ENCODE measurements at places on chromosomes 5 and 9. TPM values are rescaled to one million over a fixed set of nuclear protein-coding genes. Genes with fewer than 3 reads are reported as not detected.

The IL5 gene
- not detected for total RNA-seq

The SLC4A9 gene
- total RNA-seq = 0.31 TPM

The MARVELD2 gene
- 56.0 TPM for total RNA-seq

The SLC34A3 gene
- not detected for total RNA-seq

The FGF18 gene
- 0.43 TPM for total RNA-seq

The ANKH gene
- total RNA-seq = 156 TPM

The INSL4 gene
- not detected for total RNA-seq

The SARDH gene
- 0.40 TPM for total RNA-seq

DNA sequence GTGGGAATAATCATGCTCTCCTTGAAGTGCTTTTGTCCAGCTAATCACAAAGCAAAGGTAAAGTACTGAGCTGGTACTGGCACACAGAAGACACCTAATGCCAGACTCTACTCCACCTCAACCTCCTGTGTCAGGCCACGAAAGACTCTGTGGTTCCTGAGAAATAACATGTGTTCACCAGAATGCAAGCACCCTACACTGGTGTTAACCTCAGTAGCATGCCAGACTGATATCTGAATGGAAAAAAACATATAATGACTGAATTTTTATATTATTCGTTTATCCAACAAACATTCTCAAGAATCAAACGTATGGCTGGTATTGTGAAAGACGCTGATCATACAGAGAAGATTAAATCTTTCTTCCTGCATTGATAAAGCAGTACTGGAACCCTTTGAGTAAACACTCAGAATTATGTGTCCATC is 97.1 kb upstream of the IFNE start:
- no peak for DNase-seq

DNA sequence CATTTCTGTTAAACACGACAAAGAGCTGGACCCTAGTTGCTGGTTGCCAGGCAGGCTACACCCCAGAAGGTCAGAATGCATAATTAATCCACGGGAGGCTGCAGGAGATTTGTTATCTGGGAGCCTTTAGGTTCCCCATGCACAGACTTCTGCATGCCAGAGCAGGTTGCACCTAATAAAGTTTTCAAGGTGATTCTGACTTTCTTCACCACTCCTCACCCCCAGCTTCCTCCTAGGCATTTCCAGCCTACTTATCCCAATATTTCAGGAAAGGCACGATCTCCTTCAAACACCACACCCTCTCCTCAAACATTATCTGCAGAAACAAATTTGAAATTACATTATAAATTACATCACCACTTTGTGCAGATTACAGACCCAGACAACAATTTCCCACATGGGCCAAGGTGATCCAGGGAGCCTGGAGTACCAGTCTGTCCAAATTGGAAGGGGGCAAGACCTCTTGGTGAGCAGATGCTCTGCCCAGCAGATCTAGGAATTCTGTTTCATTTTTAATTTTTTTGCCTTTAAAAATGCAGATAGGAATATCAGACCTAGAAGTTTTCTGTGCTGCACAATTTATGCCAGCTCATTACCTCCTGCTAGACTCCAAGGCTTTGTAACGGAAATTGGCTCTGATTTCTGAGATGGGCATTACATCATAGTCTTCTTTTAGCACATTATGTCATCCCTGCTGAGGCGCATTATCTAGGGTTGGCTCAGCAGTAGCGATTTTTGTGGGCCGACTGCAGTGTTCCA is 363.4 kb upstream of the SLC30A5 start:
- no peak for DNase-seq

GRCh38 chr5:35821513-35821912 is 35.2 kb upstream of the IL7R start:
- no peak for DNase-seq

- no peak for DNase-seq
These were observed 377.1 kb downstream of the SPOCK1 start for GRCh38 chr5:137122075-137122474.

DNA sequence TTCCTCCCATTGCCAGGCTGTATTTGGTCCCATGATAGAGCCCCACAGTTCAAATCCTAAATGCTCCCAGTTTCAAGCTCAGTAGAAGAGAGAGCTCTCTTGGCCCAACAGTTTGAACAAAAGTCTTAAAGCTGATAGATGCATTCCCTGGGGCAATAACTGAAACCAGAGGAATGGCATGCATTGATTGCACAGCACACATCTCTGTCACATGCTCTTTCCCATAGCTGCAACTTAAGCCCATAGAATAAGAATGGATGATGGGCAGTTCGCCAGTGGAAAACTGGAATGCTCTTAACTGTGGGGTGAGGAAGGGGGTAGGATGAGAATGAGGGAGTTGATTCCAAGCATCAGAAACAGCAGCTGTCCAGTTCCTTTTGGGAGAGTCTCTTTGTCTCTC is 1942.4 kb upstream of the WWC1 start:
- no peak for DNase-seq

DNA sequence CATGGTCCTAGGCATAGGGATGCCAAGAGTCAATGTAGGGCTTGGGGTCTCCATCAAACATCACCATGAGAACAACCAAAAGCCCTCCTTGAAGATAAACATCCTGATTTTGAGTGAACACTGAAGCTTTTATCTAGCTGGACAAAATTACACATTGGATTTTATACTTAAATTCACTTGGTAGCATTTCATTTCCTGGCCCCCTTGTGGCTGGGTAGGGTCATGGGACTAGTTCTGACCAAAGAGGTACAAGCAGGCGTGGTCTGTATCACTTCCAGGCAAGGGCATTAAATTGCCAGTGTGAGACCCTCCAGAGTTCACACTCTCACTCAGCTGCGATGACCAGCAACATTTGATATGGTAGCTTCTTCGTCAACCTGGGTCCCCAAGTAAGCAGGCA is 320.3 kb downstream of the ACTL7B start:
- peak; percentile 30 for DNase-seq

DNA sequence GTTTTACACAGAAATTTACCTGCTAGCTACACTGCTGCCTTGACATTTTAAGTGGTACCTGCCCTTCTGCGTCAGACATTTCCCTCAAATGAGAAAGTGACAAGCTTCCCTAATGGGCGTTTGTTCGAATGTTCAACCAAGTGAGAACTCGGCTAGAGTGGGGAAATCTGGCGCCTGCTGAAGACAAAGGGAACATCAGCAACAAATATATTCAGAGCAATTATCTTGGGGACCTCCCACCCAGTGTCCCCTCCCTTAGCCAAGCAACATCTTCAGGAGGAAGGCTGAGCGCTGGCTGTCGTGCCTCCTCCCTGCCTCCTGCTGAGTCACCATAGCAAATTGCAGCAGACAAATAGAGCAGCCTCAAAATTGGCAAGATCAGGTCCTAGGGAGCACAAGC is 57.1 kb downstream of the MFAP3 start:
- DNase-seq = no peak

- no peak for DNase-seq
These were observed 180.7 kb downstream of the AP3B1 start for GRCh38 chr5:78113689-78114264.

DNA sequence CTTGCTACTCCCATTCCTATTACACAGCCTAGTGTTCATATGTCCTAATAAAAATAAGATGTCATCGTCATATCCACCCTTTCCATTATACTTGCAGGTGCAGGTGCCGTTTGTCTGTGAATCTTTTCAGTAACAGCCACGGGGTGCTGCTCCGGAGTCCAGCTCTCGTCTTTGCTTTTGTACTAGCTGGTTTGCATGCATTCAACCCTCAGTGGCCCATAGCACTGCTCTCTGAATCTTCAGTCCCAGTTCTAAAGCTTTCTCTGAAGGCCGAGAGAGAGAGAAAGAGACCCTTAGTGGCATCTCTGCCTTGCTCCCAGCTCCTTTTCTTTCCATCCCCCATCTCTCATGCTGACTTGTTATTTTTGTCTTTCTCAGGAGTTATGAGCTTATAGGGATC is 468.5 kb downstream of the TMEM232 start:
- no peak for DNase-seq

DNA sequence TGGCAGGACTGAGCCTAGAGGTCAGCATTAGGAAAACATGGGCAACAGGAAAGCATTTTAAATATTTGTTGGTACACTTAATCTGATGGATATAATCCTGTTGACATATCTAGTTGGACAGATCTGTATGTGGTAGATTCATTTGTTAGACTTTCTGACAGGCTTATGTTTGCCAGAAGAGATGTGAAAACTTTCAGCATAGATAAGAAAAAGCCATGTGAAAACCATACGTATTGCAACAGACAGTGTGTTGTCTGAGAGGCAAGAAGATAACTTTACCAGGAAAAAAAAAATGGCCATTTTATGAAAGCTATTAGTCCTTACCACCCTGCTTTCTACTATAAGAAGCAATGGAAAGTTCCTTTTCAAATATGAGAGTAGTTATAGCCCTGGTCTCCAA is 1902.2 kb upstream of the C9orf72 start:
- DNase-seq = no peak

- DNase-seq = no peak
These were observed 361.4 kb upstream of the POU5F2 start for GRCh38 chr5:94102849-94103248.

GRCh38 chr5:77168161-77168878 is 42.2 kb upstream of the PDE8B start:
- peak; percentile 48 for DNase-seq

DNA sequence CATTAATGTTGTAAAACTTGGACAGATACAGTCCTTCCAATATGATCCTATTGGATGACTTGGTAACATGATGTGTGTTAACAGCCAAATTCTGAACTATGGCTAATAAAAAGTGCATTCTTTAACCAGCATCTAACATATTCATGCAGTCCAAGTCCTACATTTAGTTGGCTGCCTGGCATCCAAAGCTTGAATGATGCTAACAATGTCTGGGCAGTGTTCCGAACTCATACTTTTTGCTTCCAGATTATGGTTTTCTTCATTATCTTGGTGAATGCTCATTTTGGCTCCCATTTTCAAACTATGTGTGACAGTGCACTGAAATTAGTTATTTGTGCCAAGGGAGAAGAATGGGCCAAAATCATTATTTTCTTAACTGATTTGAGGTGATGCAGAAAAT is 2.8 kb downstream of the FAM174A start:
- DNase-seq = no peak

DNA sequence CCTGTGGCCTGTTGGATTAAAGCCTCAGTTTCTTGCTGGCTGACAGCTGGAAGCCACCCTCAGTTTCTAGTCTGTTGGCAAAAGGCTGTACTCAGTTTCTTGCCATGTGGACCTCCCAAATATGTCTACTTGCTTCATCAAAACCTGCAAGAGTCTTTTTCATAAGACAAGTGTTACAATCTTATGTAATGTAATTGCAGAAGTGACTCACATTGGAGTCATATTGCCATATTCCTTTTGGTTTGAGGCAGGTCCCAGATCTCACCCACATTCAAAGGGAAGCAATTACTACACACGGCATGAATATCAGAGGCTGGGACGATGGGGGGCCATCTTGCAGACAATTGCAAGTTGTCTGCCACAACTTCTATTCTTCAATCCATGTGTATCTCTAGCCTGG is 286.7 kb upstream of the IL12B start:
- DNase-seq = no peak

DNA sequence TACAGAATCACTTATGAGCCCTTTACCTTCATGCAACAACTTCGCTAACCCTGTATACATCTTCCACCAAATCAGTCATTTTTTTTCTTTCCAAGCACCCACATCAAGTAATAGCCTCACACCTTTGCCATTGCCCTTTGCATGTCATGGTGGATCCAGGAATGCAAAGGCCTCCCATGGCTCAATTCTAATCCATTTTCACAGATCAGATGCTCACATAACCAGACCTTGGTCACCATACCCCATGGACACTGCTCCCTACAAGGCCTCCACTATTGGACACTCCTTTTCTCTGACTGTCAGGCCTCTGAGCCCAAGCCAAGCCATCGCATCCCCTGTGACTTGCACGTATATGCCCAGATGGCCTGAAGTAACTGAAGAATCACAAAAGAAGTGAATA is 179.5 kb downstream of the RASEF start:
- DNase-seq = no peak

DNA sequence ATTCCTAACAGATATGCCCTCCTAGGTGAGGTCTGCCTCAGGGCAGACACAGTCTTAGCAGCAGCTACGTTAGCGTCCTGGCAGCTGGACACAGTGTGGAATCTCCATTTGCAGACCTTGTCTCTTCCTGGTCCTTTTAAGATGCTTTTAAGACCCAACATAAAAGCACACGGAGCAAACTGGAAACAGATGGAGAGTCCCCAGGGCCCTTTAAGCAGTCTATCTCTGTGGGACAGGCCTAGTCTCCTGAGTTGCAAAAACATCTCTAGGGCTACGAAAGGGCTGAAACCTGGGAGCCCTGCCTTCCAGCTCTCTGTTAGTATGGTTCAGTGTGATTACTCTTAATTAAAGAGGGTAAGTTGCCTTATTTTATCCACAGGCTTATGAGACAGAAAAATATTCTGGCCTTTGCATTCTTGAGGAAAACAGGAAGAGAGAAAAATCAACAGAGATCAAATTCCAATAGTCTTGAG is 66.0 kb upstream of the GNA14 start:
- no peak for DNase-seq

DNA sequence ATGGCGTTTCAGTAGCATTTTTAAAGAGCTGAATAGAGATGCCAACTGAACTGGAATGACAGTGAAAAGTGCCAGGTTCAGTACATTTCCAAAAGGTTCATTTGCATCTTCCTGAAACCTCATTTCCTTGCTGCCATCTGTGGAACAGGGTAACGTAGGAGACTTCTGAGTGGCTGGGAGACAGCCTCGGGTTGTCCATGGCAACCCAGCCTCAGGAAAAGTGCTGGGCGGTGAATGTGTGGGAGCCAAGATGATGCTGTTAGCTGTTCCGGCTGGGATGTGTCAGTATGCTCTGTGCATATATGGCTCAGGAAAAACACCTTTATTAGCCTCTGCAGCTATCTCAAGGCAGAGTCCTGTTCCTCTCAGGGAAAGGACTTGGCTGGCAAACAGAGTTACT is 87.5 kb downstream of the KLHL3 start:
- DNase-seq = no peak

DNA sequence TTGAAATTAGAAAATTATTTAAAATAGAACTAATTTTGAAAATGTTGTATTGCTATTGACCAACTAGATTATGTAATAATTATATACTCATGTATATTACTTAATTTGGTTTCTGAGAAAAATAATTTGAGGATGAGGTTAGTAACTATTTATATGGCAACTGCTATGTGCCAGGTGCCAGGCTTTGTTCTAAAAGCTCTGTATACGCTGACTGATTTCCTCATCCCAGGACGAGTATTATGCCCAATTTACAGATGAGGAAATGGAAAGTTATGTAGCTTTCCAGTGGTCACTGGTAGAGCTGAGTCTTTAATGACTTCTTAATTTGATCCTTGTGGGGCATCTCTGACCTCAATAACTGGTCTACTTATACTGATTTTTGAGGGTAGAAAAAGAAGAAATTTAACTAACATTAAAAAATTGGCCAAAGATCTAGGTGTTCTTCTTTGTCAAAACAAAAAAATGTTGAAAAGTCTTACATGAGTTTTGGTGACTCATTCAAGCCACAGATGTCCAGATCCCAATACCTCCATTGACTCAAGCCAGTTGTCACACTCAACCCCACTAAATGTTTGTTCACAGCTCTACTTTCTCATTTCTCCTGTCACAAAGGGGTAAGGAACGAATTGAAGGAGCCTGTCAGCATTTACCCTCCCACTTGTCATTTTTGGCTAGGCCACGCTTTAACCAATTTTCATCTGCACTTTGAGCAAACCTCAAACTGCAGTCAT is 228.1 kb upstream of the MEF2C start:
- no peak for DNase-seq

GRCh38 chr5:168227973-168228615 is 63.4 kb upstream of the WWC1 start:
- no peak for DNase-seq

Data from left colon (tissue), 2 donors.